ENCODE measurements at places on chromosomes 4 and X. TPM values are rescaled to one million over a fixed set of nuclear protein-coding genes. Genes with fewer than 3 reads are reported as not detected.

DNA sequence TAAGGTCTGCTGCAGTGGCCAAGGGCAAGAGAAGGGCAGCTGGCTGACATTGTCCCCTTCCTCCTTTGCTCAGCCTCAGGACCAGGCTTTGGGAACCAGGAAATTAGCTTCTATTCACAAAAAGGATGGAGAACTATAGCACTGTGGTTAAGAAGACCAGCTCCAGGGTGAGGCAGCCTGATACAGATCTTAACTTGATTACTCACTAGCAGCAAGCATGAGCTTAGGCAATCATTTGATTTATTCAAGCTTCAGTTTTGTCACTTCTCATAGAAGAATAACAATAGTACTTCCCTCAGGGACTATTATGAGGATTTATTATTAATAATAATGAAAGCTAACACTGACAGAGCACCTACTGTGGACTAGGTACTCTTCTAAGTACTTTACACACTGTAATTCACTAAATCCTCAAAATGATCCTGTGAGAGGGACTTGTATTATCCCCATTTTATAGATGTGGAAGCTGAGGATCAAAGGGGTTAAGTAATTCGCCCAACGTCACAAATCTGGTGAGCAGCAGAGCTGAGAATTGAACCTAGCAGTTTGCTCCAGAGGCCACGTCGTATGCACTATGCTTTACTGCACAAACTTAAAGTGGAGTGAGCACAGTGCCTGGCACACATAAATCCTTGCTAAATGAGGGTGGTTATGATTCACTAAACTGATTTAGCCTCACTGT lies 130.4 kb upstream of the PAK3 start:
- no peak for DNase-seq

DNA sequence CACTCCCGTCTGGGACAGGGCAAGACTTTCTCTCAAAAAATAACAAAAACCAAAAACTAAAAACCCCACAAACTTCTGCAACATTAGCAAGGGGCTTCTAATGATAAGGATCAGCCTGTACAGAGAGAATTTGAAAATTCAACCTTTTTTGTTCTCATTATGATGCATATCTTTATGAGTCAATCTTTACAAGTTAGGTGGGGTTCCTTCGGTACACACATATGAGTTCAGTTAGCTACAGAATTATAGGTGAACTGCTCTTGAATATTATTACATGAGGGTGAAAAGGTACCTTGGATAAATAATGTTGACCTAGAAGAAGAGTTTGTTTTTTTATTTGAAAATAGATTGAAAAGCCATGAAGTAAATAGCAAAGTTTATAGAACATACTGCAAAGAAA lies 252.7 kb downstream of the UNC5C start:
- no peak for DNase-seq

- DNase-seq: peak; percentile 69
Measured at GRCh38 chr4:1053080-1053661, 41.7 kb downstream of the FGFRL1 start.

GPC3 gene
- polyA plus RNA-seq: not detected

ARMCX2 gene
- polyA plus RNA-seq: 78.4 TPM

Measured in AG04450 (cell line).